ENCODE measurements at places on chromosomes 2 and 18.

DNA sequence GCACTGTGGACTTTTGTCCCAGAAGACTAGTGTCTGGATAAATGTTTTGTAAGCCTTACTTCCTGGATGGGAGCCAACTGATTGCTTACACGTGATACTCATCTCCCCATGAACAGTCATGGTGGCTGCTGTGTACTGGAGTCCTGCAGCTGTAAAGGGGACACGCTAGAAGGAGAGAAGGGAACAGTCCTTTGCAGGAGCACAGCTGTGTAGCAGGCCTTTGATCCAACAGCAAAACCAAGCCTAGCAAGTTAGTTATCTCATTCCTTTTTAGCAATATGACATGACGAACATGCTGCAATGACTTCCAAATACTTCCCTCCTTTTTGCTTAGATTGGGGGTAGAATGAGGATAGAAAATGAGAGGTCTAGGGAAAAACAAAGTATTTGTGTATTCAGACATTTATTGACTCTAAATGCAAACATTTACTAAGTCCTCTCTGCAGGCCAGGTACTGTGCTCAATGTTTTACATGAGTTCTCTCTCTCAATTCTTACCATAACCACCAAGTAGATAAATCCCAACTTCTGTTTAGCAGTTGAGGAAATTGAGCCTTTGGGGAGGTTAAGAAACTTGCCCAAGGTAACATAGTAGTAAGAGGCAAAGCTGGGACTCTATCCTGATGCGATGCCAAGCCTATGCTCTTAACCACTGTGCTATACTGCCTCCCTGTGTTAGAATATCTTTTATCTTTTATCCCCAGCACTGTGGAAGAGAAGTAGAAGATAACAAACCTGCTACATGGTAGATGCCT, 55.4 kb upstream of the CD28 start:
- no peak for DNase-seq

DNA sequence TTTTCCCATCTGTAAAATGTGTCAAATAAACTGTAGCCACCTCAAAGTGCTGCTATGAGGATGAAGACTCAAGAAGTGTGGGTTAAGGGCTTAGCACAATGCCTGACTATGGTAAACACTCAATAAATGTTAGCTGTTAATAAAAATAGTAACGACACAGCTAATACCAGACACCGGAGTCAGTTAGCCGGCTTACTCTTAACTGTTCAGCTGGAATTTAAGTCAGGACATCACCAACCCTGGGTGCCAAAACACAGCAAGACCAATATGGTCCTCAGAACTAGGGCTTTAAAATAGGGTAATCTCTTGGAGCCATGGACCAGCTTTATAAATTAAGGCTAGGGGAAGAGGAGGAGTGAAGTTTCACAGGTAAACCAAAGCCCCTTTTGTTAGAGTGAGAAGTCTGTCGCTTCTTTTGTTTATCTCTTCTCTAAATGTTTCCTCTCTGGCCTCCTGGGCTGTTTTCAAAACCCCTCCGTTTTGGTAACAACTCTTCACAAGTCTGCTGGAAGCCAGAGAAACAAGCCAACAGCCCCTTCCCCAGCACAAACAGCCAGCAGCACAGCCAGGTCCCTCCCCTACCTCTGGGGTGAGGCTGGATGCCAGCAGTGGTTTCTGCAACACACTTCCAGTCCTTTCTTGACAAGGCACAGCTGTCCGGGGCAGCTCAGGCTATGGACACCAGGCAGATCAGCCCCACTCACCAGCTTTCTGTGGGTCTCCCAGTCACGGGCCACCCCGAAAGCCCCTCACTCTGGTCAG, 13.8 kb upstream of the FZD7 start:
- no peak for DNase-seq

- DNase-seq, result no peak
Measured at GRCh38 chr18:49162226-49162864, 211.6 kb upstream of the SMAD7 start.

DNA sequence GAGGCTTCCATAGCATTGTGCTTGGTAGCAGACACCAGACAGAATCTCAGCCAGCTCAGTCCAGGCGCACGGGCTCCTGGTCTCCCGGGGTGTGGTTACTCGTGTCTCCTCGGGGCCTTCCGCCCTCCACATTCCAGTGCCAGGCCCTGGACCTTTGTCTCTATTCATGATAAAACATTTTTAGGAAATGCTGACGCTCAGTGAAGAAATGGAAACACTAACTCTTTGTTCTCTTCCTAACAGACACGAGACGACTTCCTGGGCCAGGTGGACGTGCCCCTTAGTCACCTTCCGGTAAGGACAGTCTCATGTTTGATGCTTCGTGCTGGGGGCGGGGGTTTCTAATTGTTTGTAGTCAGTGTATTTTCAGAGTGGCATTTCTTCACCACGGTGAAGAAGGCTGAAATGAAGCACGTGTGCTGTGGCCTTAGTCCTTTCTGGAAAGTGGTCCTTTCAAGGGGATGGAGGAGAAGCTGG, 271.8 kb downstream of the NEDD4L start:
- DNase-seq, result no peak

GRCh38 chr2:52342458-52342857, 1310.5 kb upstream of the NRXN1 start:
- DNase-seq, result no peak

GRCh38 chr2:116223912-116224311, 1590.6 kb upstream of the DDX18 start:
- DNase-seq, result no peak

DNA sequence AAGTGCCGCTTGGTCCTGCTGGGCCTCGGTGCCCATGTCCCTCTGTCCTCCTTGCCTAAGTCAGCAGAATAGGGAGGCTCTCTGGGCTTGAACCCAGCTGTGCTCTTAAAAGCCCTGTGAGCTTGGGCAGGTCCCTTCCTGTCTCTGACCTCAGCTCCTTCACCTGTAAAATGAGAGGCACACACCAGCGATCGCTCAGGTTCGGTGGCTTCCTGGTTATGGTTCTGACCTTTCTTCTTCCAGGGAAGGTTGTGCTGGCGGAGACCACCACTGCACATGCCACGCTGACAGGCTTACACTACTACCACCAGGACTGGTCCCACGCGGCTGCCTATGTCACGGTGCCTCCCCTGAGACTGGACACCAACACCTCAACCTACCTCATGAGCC, 36.1 kb upstream of the MAPRE3 start:
- no peak for DNase-seq

GRCh38 chr18:26468931-26469340, 79.4 kb downstream of the KCTD1 start:
- DNase-seq, result no peak

- DNase-seq, result no peak
Measured at GRCh38 chr2:102331311-102331980, 20.1 kb downstream of the IL1RL1 start.

- no peak for DNase-seq
Measured at GRCh38 chr18:65938592-65939372, 188.0 kb downstream of the CDH7 start.

- no peak for DNase-seq
Measured at GRCh38 chr2:127535918-127536317, 435 bp downstream of the MYO7B start.

- no peak for DNase-seq
Measured at GRCh38 chr2:9758741-9759140, 84.5 kb upstream of the TAF1B start.

- no peak for DNase-seq
Measured at GRCh38 chr2:176637486-176638166, 368.4 kb downstream of the MTX2 start.

DNA sequence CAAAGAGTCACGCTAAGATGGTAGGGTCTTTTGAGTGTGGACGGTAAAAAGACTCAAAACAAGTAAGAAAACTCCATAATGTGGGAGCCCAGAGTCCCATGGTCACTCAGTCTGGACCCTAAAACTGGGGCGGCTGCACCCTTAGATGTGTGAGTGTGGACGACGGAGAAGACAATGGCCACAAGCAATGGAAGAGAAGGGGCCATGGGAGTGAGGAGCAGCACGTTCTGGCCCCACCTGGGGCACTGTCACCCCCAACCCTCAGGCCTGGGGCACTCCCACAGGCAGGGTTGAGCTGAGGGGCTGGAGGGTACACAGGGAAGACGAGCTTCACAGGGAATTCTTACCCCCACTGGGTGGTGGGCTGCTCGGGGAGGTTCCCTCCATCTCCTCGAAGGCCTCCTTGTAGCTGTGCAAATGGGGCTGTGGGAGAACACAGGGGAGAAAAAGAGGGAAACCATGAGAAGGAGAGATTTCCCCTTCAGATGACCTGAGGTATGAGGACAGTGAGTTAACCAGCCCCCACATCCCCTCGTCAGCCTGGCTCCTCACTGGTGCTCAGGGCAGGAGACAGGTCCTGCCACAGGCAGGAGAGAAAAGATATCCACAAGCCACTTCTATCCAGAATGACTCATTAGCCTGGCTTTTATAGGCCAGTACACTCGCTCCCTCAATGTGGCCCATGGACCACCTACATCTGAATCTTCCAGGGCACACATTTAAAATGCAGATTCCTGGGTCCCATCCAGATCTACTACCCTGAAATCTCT, 167.9 kb downstream of the TNS1 start:
- DNase-seq, result no peak

- no peak for DNase-seq
Measured at GRCh38 chr2:106859498-106859897, 26.5 kb downstream of the ST6GAL2 start.

GRCh38 chr2:142965443-142965842, 88.0 kb downstream of the KYNU start:
- no peak for DNase-seq

DNA sequence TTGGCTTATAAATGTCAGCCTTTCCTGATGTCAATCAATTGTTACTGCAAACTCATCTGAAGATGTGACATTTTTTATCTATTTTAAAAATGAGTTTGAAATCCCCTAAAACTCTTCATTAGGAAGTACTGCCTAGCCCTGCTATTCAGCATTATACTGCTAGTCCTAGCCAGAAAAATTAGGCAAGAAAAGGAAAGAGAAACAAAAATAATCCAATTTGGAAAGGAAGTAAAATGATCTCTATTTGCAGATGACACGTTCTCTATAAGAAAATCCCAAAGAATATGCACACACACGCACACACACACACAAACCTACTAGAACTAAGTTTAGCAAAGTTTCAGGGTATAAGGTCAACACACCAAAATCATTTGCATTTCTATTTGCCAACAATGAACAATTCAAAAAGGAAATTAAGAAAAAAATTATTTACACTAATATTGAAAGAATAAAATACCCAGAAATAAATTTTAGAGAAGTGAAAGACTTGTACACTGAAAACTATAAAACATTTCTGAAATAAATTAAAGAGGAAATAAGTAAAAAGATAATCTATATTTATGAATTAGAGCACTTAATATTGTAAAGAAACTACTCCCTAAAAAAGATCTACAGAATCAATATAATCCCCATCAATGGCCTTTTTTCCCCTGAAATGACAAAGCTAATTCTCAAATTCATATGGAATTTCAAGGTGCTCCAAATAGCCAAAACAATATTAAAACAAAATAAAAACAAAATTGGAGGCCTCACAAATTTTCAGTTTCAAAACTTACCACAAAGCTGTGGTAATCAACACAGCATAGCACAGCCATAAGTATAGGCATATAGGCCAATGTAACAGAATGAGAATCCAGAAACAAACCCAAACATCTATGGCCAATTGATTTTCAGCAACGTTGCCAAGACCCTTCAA, 433.7 kb upstream of the TRIB2 start:
- DNase-seq, result no peak

GRCh38 chr2:160324161-160324800, 124.2 kb upstream of the ITGB6 start:
- DNase-seq, result peak; percentile 36

- DNase-seq, result no peak
Measured at GRCh38 chr2:72414137-72414760, 266.6 kb upstream of the CYP26B1 start.

DNA sequence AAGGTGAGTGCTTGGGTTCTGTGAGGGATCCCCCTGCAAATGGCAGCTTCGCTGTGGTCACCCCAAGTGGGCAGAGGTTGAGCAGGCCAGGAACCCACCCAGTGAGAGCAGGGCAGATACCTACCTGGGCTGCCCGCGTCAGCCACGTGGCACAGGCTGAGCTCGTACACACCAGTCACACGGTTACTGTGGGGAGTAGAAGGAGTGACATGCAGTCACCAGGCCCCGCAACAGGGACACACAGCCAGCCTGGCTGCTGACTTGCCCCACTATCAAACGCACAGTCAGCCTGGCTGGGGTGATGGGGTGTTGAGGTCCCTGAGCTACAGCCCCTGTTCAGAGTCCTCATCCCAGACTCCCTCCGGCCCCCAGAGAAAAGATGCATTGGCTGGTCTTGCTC, 32.2 kb downstream of the AQP12A start:
- DNase-seq, result no peak

DNA sequence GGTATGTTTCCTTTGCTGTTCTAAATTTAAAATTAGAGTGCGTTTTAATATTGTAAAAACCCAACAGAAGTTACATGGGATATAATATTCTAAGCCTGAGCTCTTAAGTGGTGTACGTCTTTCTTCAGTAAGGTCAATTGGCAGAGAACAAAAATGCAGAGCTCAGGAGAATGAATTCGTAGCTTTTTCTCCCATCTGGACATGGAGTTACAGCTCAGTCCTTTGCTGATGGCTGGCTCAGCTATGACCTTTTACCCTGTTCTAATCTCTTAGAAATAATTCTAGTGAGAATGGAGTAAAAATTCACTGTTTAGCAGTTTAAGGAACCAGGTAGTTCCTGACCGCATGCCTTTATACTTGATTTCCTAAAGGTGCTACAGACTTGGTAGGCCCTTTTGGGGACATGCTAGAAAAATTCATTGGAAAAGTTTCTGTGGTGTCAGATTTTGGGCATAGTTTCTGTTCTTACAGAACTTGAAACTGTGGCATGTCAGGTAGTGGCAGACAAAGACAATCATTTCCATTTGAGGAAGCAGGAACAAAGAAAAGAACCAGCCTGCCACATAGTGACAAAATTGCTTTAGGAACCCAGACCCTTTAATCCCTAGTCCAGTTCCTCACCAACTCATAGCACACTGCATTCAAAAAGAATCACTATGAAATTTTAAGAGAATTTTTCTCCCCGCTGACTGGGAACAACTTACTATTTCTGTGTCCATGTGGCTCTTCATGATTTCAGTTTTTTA, 566.8 kb upstream of the ZNF804A start:
- DNase-seq, result no peak

- no peak for DNase-seq
Measured at GRCh38 chr2:218997731-218998130, 4.5 kb upstream of the CRYBA2 start.

DNA sequence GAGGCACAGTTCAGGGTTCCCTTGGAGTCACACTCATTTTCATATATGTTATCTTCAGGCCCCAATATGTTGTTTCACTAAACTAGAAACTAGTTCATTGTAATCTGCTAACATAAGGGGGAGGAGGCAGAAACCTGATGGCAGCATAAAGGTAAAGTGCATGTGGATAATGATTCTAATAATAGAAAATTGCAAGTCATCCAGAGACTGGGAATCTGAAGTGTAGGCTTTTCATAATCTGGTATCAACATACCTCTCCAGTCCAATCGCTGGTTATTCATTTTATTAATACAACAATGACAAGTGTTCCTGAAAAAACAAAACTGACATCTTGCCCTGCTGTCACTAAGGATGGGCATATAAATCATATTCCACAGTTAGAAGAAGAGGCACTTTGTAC, 326.3 kb upstream of the ZNF804A start:
- DNase-seq, result no peak
